ENCODE measurements at places on chromosomes 1 and 21.
A peak's percentile ranks its signal among the peaks of the same experiment; 100 is the strongest.

DNA sequence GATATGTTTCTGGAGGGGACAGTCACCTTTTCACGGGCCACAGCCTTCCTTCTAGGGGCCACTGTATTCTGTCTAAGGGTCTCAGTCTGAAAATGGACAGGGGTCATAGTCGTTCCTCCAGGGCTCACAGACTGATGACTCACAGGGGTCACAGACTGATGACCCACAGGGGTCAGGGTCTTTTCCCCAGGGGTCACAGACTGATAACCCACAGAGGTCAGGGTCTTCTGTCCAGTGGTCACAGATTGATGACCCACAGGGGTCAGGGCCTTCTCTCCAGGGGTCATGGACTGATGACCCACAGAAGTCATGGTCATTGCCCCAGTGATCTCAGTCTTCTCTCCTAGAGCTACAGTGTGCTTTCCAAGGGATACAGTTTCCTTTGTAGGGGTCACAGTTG lies 12.8 kb downstream of the OVGP1 start:
- DNase-seq: no peak
- H3K27me3 ChIP-seq: no peaks in the 10 kb centered on the region
- no peak overlapping the region for H3K27ac ChIP-seq
- H3K4me3 ChIP-seq: no peak overlapping the region
- H3K36me3 ChIP-seq: peaks cover 8% of the 10 kb centered on the region

DNA sequence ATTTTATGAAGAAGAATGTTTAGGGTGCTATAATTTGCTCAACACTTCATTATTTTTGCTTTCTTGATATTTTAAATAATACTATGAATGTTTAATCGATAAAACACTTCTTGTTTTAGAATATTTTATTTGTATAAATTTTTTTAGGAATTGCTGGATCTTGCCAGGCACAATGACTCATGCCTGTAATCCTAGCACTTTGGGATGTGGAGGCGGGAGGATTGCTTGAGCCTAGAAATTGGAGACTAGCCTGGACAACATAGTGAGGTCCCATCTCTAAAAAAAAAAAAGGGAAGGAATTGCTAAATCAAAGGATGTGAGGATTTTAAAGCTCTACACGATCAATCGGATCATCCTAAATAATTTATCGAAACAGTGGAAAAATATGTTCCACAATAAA lies 17.6 kb downstream of the RNF11 start:
- DNase-seq: no peak
- peaks cover 6% of the 10 kb centered on the region for H3K4me1 ChIP-seq
- H3K27ac ChIP-seq: no peak overlapping the region
- H3K36me3 ChIP-seq: no peaks in the 10 kb centered on the region
- H3K27me3 ChIP-seq: no peaks in the 10 kb centered on the region

DNA sequence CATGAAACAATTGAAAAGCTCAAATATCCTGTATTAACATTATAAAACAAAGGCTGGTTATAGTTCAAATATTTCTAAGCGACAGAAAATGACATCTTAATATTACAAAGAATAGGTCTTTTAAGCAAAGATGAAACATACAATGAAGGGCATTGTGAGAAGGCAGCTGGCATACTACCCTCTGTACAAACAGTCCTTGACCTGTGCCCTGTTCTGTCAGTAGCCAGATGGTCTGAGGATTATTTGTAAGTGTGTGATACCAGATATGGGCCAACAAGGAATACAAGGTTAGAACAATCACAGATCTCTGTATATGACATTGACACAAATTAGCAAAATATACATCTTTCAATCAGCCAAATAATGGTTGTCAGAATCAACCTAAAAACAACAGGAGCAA lies 1350.4 kb downstream of the AMY1C start:
- H3K4me1 ChIP-seq: no peaks in the 10 kb centered on the region
- H3K36me3 ChIP-seq: no peaks in the 10 kb centered on the region
- no peak overlapping the region for H3K27ac ChIP-seq
- H3K4me3 ChIP-seq: no peak overlapping the region

GRCh38 chr1:226882631-226883409 lies 12.4 kb downstream of the PSEN2 start:
- H3K27me3 ChIP-seq: no peaks in the 10 kb centered on the region
- H3K4me1 ChIP-seq: peaks cover 58% of the 10 kb centered on the region
- peak; percentile 54 for DNase-seq
- peak overlapping the region; percentile 83 for H3K4me3 ChIP-seq

DNA sequence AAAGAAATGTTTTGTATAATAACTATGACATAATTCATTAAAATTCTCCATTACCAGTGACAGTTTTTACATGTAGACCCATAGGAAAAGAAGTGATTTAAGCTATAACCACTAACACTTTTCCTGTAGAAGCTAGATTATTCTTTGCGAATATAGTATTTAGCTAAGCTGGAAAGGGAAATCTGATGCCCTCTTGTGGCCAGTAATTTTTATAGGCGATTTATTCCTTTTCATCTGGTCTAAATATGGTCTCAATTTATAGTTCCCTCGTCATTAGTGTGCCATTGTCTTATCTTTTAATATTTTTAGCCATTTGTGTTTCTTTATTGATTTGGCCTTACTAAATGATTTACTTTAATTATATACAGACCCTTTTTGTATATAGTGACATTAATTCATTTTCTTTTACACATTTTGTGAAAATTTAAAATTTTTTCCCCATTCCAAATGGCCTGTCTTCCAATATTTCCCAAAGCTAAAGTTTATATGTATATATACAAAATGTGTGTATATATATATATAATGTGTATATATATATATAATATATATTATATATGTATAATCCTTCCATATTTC lies 26.7 kb downstream of the BTG3 start:
- H3K27me3 ChIP-seq: no peaks in the 10 kb centered on the region
- H3K36me3 ChIP-seq: no peaks in the 10 kb centered on the region
- H3K4me1 ChIP-seq: no peaks in the 10 kb centered on the region
- H3K27ac ChIP-seq: no peak overlapping the region

DNA sequence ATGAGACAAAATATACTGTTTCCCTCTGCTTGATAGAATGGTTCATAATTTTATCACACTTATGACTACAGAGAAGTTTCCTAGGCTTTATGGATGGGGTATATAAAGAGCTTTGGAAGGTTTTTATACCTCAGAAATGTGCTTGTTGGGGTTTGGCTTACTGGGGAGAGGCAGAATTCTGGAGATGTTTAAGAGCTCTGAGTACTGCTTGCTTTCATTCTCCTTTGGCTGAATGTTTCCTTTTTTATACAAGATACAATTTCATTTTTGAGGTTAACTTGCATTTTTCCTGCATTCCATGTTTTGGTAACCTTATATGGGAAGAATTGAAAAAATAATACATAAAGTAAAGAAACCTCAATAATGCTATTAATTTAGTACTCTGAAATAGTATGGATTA lies 157.7 kb upstream of the COL11A1 start:
- no peaks in the 10 kb centered on the region for H3K36me3 ChIP-seq
- no peak overlapping the region for H3K27ac ChIP-seq

GRCh38 chr1:9289711-9290485 lies 2.8 kb upstream of the SPSB1 start:
- DNase-seq: no peak
- H3K4me1 ChIP-seq: no peaks in the 10 kb centered on the region
- peaks cover 11% of the 10 kb centered on the region for H3K36me3 ChIP-seq
- no peaks in the 10 kb centered on the region for H3K27me3 ChIP-seq
- H3K4me3 ChIP-seq: peak overlapping the region; percentile 11
- H3K27ac ChIP-seq: peak overlapping the region; percentile 63

- no peaks in the 10 kb centered on the region for H3K4me1 ChIP-seq
- H3K27ac ChIP-seq: no peak overlapping the region
These were observed 11.8 kb downstream of the S100A7A start for GRCh38 chr1:153428073-153428638.

GRCh38 chr1:108059945-108060344 lies 95.0 kb upstream of the VAV3 start:
- H3K27ac ChIP-seq: no peak overlapping the region
- peaks cover 4% of the 10 kb centered on the region for H3K4me1 ChIP-seq
- H3K27me3 ChIP-seq: no peaks in the 10 kb centered on the region
- H3K4me3 ChIP-seq: no peak overlapping the region
- H3K36me3 ChIP-seq: peaks cover 4% of the 10 kb centered on the region
- DNase-seq: no peak

DNA sequence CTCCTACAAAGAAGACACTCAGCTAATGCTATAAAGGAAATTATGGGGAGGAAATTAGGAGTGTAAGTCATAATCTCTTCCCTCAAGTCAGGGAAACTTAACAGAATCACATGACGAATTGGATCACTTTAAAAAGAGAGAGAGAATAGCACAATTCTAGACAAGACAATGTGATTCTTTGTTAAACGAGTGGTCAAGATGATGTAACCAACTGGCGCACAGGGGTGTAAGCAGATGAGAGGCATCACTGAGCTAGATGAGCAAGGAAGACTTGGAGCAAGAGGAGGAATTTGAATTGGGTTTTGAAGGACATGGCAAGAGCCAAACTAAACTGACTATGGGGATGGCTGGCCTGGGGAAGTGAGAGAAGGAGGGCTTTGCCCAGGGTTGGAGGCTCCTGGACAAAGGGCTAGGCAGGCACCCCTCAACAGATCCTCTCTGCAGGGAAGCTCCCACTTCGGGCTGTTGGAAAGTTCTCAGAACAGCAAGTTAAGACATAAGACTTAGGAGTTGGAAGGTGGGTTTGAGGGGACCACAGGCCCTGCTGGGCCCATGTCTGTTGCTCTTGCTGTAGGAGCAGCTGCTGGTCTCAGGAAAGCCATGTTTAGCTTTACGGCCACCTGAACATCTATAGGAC lies 123.9 kb upstream of the GRIK3 start:
- peaks cover 9% of the 10 kb centered on the region for H3K36me3 ChIP-seq
- no peak for DNase-seq
- H3K27me3 ChIP-seq: peaks cover 27% of the 10 kb centered on the region
- H3K27ac ChIP-seq: no peak overlapping the region
- no peaks in the 10 kb centered on the region for H3K4me1 ChIP-seq

DNA sequence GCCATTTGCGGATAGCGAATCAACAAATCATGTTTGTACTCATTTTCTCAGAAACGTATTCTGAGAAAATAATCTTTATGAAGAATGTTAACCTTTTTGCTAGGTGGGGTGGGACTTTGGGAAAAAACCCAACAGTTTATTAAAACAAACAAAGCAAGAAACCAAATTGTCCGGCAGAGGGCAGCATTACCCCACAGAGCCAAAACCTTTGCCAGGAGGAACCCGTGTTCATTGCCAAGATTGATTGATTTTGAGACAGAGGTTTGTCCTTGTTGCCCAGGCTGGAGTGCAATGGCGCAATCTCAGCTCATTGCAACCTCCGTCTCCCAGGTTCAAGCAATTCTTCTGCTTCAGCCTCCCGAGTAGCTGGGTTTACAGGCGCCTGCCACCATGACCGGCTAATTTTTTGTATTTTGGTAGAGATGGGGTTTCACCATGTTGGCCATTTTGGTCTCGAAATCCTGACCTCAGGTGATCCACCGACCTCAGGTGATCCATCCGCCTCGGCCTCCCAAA lies 70.8 kb upstream of the RHOU start:
- H3K36me3 ChIP-seq: no peaks in the 10 kb centered on the region
- no peak overlapping the region for H3K4me3 ChIP-seq
- H3K27me3 ChIP-seq: peaks cover 30% of the 10 kb centered on the region
- H3K4me1 ChIP-seq: no peaks in the 10 kb centered on the region

DNA sequence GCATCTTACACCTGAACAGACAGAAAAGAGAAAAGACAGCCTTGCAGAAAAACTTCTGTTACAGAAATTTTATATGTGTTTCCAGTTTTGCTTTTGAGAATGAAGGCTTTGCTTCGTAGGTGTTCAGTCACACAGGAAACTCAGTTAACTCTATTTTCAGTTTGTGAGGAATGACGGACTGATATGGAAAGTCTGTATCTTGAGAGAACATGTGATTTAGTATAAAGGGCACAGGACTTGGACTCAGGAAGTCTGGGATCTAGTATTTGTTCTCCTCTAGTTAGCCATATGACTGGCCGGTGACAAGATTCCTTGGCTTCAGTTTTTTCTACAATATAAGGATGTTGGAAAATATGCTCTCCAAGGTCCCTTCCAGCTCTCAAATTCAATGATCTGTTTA lies 149.1 kb downstream of the OLFM3 start:
- H3K4me1 ChIP-seq: no peaks in the 10 kb centered on the region
- no peak overlapping the region for H3K27ac ChIP-seq
- H3K4me3 ChIP-seq: no peak overlapping the region
- no peaks in the 10 kb centered on the region for H3K36me3 ChIP-seq

GRCh38 chr1:193417403-193417802 lies 231.0 kb upstream of the B3GALT2 start:
- peaks cover 29% of the 10 kb centered on the region for H3K4me1 ChIP-seq
- H3K27ac ChIP-seq: no peak overlapping the region
- H3K27me3 ChIP-seq: no peaks in the 10 kb centered on the region
- DNase-seq: peak; percentile 27
- H3K36me3 ChIP-seq: no peaks in the 10 kb centered on the region

DNA sequence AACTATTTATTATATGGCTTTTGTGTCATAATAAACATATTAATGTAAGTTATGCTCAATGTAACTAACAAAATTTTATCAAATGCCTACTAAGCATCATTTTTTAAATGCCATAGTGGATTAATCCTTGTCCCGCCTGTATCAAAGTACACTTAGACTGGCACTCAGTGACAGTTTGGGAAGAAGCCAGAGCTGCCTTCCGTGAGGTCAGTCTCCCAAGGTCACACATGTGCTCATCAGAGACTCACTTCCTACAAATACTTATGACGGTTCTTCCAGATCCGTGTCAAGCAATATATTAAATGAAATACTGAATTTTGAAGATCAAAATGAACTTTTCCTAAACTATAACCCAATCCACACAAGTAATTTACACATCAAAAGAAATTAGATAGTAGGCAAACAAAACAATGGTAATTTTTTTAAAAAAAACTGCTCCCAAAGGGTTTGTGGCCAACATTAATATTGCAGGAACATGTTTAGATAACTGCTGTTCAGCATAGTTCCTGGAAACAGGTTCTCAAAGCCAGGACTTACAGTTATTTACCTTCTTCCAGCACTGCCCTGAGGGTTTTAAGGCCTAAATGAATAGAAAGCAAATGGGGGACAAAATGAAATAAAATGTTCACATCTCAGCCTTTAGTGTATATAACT lies 27.2 kb downstream of the WLS start:
- no peak for DNase-seq
- no peaks in the 10 kb centered on the region for H3K4me1 ChIP-seq
- no peak overlapping the region for H3K27ac ChIP-seq
- no peaks in the 10 kb centered on the region for H3K36me3 ChIP-seq
- no peaks in the 10 kb centered on the region for H3K27me3 ChIP-seq
- no peak overlapping the region for H3K4me3 ChIP-seq

DNA sequence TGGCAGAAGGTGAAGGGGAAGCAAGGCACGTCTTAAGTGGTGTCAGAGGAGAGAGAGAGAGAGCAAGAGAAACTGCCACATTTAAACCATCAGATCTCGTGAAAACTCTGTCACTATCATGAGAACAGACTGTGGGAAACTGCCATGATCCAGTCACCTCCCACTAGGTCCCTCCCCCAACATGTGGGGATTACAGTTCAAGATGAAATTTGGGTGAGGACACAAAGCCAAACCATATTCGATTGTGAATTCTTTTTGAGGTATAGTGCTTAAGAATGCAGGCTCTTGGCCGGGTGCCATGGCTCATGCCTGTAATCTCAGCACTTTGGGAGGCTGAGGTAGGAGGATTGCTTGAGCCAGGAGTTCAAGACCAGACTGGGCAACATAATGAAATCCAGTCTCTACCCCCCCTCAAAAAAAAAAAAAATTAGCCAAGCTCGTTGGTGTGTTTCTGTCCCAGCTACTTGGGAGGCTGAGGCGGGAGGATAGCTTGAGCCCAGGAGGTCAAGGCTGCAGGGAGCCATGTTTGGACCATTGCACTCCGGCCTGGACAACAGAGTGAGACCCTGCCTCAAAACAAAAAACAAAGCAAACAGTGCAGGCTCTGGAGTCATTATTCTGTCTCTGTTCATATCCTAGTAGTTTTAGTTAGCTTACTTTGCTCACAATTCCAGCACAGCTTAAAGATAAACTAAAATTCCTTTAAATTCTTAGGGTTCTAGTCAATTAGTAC lies 6.0 kb downstream of the ZCCHC17 start:
- peaks cover 28% of the 10 kb centered on the region for H3K4me1 ChIP-seq
- no peak overlapping the region for H3K27ac ChIP-seq
- no peaks in the 10 kb centered on the region for H3K36me3 ChIP-seq
- DNase-seq: no peak
- H3K27me3 ChIP-seq: no peaks in the 10 kb centered on the region

Data from naive B cell (primary cell).